ENCODE measurements at places on chromosomes 7 and 10.

- DNase-seq, result no peak
Observed at GRCh38 chr7:149196151-149196704, 882 bp downstream of the ZNF282 start.

DNA sequence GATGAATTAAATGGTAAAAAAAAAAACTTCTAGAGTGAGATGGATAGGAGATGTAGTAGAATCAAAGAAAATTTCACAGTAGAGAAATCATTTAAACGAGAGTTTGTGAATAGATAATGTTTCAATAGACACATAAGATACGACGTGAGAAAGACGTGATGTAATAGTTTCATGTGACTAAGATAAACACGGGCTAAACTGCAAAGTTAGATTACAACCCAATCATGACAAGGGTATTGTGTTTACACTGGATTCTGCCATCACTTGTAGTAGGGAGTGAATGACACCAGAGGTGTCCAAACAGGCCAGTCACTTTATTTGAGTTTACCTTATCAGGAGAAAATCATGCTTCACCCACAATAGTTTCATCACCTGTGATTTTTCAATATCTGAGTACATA, 21.6 kb downstream of the SEMA3D start:
- DNase-seq, result no peak

GRCh38 chr7:158863611-158864506, 7.5 kb downstream of the DYNC2I1 start:
- DNase-seq, result no peak

GRCh38 chr7:132690174-132690573, 113.9 kb upstream of the PLXNA4 start:
- DNase-seq, result no peak

- no peak for DNase-seq
Observed at GRCh38 chr7:122637784-122638183, 61.1 kb downstream of the RNF133 start.

- DNase-seq, result no peak
Observed at GRCh38 chr7:29765490-29765889, 40.8 kb upstream of the WIPF3 start.

DNA sequence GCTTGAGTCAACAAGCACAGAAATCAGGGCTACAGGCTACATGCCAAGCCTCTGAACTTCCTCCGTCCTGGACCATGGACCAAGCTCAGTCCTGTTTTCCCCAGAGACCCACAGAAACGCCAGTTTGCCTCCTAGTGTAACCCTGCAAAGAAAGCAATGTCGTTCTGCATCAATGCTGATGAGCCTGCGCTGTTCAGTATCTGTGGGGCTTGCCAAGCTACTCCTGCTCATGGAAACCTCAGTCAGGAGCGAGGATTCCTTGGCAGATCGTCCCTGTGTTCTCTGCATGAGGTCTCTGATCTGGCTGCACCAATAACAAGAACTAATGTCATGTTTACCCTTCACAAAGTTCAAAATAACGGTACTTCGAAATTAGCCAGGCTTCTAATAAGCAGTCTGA, 495.5 kb upstream of the C7orf33 start:
- no peak for DNase-seq

DNA sequence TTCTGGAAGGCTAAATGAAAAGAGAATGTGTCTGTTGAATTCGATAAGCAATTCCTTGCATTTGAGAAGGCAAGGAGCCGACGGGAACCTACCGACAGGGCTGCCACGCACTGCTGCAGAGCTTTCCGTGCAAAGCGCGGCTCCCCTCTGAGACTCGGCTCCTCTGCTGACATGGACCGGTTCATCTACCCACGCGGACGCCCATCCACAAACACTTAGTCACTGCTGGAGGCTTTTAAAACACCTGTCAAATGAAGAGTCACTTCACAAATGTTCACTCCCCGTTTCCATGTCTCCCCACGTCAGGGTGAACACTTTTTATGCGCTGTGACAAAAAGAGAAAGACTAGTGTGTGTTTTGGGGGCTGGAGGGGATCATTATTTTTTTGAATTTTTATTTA, 32.0 kb downstream of the AMZ1 start:
- no peak for DNase-seq

GRCh38 chr7:2968616-2969397, 74.9 kb downstream of the CARD11 start:
- no peak for DNase-seq

DNA sequence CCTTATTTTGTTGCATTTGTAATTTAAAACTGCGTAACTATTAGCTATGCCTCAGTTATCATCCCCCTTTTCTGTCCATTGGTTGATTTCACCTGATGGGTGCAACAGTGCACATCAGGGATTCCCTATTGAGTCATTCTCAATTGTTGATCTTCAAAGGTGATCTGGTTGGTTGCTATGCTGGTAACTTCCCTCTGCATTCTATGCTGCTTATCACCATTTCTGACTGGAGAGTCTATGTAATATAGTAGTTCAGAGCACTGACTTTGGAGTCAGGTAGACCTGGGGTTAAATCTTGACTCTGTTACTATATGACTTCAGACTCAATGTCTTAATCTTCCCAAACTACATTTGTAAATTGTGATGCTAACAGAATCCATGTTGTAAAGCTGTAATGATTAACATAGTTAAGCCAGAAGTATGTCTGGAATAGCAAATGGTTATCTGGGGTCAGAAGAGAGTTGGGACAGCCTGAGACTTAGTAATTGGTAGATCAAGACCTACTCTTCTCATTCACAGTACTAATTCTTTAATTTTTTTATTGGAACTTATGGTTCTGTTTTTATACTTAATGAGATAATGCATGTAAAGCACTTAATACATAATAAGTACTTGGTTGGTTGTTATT, 38.1 kb downstream of the EXOC6 start:
- no peak for DNase-seq

- DNase-seq, result no peak
Observed at GRCh38 chr7:127888411-127888810, 142.8 kb downstream of the LRRC4 start.

- no peak for DNase-seq
Observed at GRCh38 chr7:434891-435629, 84.6 kb downstream of the PDGFA start.

DNA sequence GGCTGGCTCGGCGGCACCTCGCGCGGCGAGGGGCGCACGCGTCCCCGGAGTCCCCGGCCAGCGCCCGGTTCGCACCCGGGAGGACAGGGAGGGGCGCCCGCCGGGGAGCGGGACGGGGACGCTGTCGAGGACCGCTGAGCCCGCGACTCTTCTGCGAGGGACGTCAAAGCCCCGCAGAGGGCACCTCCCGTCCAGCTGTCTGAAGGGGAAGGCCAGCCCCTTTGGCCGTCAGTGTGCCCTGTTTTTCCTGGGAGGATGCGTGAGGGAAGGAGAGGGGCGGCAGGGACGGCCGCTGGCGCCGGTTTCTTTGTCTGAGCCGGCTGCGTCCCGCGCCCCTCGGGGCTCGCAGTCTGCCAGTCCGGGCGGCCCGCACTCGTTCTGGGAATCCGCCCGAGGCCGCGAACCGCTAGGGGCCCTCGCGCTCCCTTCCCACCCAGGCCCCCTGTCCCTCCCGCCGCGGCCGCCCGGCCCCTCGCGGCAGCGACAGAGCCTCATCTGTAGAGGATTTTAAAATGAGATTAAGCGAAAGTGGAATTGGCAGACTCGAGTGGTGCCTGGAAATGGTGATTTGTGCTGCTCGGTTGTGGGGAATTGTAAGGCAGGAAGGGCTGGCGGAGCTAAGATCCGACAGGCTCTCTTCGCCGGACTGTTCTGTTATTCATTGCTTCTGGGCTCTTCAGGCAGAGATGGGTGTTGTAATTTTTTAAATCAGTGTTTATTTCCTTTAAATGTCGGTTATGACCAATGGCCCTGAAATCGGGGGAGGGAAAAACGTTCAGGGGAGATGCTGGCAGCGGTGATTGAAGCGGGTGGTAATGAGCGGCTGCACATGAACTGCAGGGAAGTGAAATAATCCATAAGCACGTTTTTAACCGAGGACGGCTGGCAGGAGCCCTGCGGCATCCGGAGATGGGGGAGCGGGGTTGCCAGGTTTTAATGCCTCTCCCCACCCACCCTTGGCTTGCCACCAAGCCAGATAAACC, 618 bp upstream of the RELN start:
- DNase-seq, result no peak

DNA sequence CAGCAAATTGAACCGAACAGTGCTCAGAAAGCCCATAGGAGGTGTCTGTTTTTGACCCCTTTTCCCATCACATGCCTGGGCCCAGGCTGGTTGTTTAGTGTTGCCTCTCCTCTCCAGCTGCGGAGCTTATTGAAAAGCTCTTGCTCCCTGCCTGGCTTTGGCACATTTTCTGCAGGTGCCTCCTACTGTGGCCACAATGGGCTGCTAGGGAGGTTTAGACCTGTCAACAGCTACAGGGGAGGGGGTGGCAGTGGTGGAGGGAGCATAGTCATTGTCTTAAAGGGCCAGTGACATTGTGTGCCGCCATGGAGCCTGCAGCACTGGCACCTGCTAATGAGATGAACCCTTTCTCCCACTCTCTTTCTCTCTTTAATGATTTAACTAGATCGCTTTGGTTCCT, 13.2 kb upstream of the ENO4 start:
- no peak for DNase-seq

Measured in forelimb muscle (tissue), 1 donor.